ENCODE measurements at places on chromosomes 16 and 17.

GRCh38 chr16:3461151-3461550 is 17.7 kb downstream of the NAA60 start:
- DNase-seq: no peak

DNA sequence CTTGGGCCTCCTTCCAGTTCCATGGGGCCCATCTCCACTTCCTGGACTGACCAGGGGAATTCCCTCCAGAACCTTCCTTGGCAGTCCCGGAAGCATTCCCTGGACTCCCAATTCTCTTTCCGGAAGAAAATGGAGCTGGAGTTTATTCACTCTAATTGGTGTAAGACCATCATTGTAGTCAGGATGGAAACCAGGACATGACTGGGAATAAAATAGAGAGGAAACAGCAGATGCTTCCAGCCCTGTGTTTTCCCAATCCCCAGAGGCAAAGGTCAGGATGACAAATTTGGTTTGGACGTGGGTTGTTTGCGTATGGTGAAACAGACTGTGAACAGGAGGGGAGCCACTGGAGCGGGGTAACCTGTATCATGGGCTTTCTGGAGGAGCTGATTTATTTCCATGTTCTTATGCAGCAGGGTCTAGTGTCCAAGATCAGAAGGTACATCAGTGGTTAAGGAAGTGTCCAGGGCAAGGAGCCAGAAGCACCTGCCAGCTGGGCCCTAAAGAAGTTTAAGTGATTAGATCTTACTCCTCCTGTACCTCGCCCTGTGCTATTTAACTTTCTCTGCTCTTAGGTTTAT is 8.5 kb upstream of the LONP2 start:
- no peak for DNase-seq

GRCh38 chr17:83109386-83109785 is 30.0 kb downstream of the METRNL start:
- no peak for DNase-seq

GRCh38 chr17:28470914-28471366 is 2.5 kb upstream of the SLC13A2 start:
- DNase-seq: no peak

DNA sequence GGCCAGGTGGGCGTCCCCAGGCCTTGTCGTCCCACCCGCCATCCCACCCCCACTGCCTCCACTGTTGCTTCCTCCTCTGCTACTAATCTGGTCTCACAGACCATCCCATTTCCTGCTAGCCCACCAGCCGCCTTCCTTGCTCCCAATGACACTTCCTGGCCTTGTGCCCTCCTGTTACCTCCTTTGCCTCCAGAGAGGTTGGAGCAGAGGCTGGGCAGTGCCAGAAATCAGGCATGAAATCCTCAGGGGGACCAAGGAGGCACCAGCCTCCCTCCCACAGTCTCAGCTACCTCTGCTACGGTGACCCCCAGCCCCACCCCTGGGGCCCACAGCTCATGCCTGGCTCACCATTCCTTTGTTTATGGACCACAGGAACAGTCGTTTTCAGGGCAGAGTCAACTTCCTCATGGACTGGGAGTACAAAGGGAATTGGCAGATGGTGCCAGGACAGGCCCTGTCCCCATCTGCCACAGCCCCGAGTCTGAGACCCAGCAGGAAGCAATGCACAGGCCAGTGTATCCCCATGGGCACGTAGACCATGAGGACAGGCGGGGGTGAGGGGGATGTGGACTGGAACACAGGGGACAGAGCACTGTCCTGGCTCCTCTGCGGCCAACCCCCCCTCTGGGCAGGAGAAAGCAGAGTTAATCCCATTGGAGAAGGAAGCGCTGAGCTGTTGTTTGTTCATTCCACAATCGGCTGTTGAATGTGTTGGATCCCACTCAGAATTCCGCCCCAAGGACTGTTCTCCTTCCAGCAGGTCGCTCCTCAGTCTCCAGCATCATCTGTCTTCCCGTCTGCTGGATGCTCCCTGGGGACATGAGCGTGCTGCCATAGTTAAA is 2.2 kb upstream of the CDH5 start:
- no peak for DNase-seq

DNA sequence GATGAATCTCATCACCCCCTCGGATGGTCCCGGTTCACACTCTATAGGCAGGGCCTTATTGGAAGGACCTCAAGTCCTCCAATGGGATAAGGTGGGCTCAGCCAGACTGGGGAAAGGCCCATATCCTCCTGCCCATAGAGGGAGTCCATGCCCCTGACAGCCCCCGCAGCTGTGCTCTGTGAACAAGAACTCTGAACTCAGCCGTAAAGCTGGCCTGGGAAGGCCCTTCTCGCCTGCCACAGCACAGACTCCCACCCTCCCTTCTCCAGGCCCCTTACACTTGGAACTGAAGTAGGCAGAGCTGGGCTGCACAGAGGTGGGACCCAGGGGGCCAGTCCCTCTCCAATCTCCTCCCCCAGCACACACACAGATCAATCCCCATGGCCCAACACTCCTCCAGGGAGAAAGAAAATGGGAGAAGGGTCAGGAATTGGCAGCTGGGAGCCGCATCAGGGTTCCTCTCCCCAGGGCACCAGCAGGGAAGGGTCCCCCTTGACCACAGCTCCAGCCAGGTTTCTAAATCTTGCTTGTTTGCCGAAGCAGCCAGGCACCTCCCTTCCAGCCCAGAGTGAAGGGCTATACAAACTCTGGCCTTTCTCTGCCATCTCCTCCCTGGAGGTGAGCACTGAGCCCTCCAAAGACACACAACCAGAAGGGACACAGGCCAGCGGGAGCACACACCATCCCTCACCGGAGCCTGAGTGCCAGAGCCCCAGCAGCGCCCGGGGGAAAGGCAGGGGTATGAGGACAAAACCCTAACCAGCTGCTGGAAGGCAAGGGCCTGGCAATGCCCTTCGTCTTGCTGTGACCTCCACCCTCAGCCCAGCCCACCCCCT is 454.1 kb downstream of the SOX9 start:
- no peak for DNase-seq

- no peak for DNase-seq
These were observed 132.6 kb downstream of the ZFHX3 start for GRCh38 chr16:72915331-72915730.

DNA sequence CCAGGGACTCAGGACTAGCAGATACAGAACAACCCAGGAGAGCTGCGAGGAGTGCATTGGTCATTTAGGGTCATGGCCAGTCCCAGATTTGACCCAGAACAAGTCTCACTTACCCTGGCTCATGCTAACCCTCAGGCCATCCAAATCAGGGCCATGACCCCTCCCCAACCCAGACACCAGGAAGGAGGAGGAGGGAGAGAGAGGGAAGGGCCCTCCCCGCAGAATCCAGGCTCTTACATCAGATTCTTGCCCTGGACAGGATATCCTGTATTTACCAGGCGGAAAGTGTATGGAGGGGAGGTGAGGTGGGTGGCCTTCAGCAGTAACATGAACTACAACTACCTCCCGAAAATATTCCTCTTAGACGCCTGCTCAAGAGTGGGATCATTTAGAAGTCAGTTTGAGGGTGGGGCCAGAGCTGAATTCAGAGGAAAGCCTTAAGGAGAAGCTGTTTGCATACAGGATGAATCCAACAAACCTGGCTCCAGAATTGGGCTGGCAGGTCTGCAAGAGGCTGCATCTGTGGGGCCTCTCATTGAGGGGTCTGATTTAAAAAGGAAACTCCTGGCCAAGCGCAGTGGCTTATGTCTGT is 2.1 kb downstream of the VAT1 start:
- DNase-seq: no peak

- DNase-seq: no peak
These were observed 3.6 kb upstream of the PAM16 start for GRCh38 chr16:4354512-4355409.

- no peak for DNase-seq
These were observed 38.9 kb downstream of the TMEM100 start for GRCh38 chr17:55683550-55684315.

DNA sequence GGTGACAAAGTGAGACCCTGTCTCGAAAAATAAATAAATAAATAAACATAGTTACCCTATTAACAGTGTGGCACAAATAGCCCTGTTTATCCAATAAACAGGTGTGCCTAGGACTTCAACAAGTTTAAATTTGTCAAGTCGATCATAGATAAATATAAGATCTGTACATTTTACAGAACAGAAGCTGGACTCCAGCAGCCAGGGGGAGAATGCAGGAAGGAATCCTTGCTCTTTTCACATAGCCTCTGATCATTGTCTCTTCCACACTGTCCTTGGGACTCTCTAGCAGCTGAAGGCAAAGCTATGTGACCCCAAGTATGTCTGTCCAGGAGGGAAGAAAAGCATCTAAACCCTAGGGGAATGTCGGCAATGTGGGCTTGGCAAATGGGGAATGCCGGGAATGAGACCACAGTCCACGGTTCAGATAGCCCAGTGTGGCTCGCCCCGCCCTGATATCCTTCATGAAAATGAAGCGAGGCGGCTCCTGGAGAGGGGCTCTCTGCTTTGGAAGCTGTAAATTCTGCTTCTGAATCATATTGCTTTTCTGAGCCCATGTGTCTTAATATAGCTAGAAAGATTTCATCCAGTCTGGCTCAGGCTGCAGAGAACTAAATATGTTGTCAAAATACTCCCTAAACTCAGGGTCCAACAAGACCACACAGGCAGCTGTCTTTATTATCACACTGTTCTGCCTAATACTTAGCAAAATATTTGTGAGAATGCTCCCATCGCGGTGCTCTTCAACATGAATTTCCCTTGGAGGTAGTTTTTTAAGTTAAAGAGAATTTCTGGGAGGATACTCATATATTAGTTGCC is 24.9 kb upstream of the GRB2 start:
- DNase-seq: peak; percentile 75

- no peak for DNase-seq
These were observed 3.7 kb downstream of the TEPSIN start for GRCh38 chr17:81234940-81235821.

DNA sequence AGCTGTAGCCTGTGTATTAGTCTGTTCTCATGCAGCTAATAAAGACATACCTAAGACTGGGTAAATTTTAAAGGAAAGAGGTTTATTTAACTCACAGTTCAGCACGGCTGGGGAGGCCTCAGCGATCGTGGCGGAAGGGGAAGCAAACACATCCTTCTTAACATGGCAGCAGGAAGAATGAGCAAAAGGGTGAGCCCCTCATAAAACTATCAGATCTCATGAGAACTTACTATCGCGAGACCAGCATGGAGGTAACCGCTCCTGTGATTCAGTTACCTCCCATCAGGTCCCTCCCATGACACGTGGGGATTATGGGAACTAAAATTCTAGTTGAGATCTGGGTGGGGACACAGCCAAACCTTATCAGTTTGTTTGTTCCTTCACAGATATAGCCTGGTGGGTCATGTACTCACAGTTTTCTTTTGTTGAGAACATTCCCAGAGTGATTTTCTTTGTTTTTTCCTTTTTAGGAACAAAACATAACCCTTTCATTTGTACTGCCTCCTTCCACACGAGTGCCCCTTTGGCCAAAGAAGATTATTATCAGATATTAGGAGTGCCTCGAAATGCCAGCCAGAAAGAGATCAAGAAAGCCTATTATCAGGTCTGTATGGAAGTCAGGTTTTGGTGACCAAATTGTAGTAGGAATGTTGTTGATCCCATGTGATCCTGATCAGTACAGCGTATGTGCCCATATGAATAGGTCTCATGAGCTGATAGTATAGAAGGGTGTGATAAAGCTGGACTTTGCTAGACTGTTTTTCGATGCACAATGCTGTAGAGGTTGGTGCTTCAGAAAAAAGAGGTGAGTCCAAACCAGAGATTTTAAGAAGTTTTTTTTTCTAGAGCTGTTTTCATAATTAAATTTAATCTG is 8.5 kb downstream of the DNAJA3 start:
- no peak for DNase-seq

- no peak for DNase-seq
These were observed 2.9 kb upstream of the BCL6B start for GRCh38 chr17:7019839-7020519.

GRCh38 chr16:28984091-28984490 is 761 bp upstream of the LAT start:
- no peak for DNase-seq

DNA sequence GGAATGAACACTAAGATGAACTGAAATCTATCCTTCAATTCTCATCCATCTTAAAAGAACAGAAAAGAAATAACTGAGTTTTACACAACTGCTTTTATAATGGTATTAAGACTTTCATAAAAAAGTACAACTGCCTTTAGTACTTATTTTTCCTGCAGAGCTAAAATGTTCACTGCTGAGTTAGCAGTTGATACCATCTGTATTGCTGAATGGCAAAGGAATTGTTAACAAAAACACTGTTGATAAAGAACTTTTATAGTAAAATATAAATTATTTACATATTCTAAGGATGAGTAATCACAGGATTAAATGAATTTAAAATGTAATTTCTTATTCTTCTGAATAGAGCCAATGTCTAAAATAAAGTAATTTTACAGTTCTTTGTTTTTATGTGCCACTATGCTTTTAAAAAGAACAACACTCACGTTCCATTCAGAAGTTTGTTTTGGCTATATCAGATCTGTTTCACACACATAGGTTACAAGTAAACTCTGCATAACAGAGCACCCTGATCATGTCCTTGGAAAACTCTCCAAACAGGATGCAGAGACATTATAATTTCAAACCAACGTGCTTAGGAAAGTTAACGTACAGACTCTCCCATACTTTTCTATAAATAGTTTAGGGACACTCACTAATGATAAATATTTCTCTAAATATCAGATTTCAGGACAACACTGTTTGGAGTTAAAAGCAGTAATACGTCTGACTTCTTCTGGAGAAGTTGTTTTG is 151.1 kb downstream of the ITFG1 start:
- DNase-seq: no peak

Measured in neuronal stem cell (in vitro differentiated cells).